ENCODE measurements at places on chromosomes 12 and 14. TPM values are rescaled to one million over a fixed set of nuclear protein-coding genes. Genes with fewer than 3 reads are reported as not detected.

The RFX4 gene
- total RNA-seq = not detected

The SLC35F4 gene
- total RNA-seq = not detected

The MYL2 gene
- total RNA-seq = not detected

The PTPN21 gene
- total RNA-seq = 12.6 TPM

The SLC38A6 gene
- 3.1 TPM for total RNA-seq

The BDKRB1 gene
- not detected for total RNA-seq

The LTB4R gene
- 7.2 TPM for total RNA-seq

The KRT81 gene
- 0.65 TPM for total RNA-seq

The TEX22 gene
- 1.3 TPM for total RNA-seq

The CCDC88C gene
- total RNA-seq = 4.1 TPM

The STXBP6 gene
- 0.98 TPM for total RNA-seq

The CEP170B gene
- 22.9 TPM for total RNA-seq

The KRT6B gene
- total RNA-seq = not detected

The KCNC2 gene
- 0.08 TPM for total RNA-seq

The FBXO34 gene
- 5.8 TPM for total RNA-seq

The TMED8 gene
- 2.4 TPM for total RNA-seq

The KRT83 gene
- not detected for total RNA-seq

The DPY19L2 gene
- not detected for total RNA-seq

The HSP90AA1 gene
- 113 TPM for total RNA-seq

The EPYC gene
- total RNA-seq = not detected
